ENCODE measurements at places on chromosomes 6 and 20. TPM values are rescaled to one million over a fixed set of nuclear protein-coding genes. Genes with fewer than 3 reads are reported as not detected.
A peak's percentile ranks its signal among the peaks of the same experiment; 100 is the strongest.

C6orf132 gene
- total RNA-seq = 0.02 TPM

ETV7 gene
- 15.3 TPM for total RNA-seq

- H3K4me3 ChIP-seq = peak overlapping the region; percentile 89
- peaks cover 48% of the 10 kb centered on the region for H3K36me3 ChIP-seq
- peaks cover 90% of the 10 kb centered on the region for H3K4me1 ChIP-seq
- no peaks in the 10 kb centered on the region for H3K27me3 ChIP-seq
- peak; percentile 50 for DNase-seq
- peak overlapping the region; percentile 92 for H3K27ac ChIP-seq
These were observed 109.3 kb downstream of the IPCEF1 start for GRCh38 chr6:154247119-154247861.

- DNase-seq = no peak
- H3K27me3 ChIP-seq = no peaks in the 10 kb centered on the region
- H3K4me1 ChIP-seq = peaks cover 7% of the 10 kb centered on the region
- H3K4me3 ChIP-seq = no peak overlapping the region
These were observed 78.8 kb upstream of the MAP7 start for GRCh38 chr6:136628996-136629395.

DNA sequence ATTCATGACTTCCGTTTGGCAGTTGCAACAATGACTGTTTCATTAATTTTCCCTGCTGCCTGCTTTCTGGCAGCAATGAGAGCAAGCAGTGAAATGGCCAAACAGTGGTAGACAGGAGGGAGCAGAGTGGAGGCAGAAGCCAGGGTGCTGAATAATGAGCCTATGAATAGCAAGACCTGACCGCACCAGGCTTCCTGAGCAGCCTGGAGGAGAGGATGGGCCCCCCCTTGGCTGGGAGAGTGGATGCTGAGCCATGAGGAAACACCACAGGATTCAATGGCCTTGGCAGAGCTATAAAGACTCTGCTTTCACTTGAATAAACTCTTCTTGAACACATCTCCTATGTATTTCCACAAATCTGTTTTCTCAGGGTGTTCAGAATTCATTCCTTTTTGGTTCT is 68.1 kb upstream of the SNRPB2 start:
- no peaks in the 10 kb centered on the region for H3K27me3 ChIP-seq
- H3K4me1 ChIP-seq = no peaks in the 10 kb centered on the region
- H3K27ac ChIP-seq = no peak overlapping the region
- H3K36me3 ChIP-seq = no peaks in the 10 kb centered on the region
- no peak for DNase-seq

- no peaks in the 10 kb centered on the region for H3K36me3 ChIP-seq
- no peak overlapping the region for H3K4me3 ChIP-seq
- no peak overlapping the region for H3K27ac ChIP-seq
These were observed 60.8 kb downstream of the NPEPL1 start for GRCh38 chr20:58753267-58753921.

- H3K4me1 ChIP-seq = peaks cover 3% of the 10 kb centered on the region
- DNase-seq = no peak
- H3K4me3 ChIP-seq = no peak overlapping the region
- no peak overlapping the region for H3K27ac ChIP-seq
- no peaks in the 10 kb centered on the region for H3K36me3 ChIP-seq
These were observed 104.1 kb downstream of the BCKDHB start for GRCh38 chr6:80210618-80211017.

DNA sequence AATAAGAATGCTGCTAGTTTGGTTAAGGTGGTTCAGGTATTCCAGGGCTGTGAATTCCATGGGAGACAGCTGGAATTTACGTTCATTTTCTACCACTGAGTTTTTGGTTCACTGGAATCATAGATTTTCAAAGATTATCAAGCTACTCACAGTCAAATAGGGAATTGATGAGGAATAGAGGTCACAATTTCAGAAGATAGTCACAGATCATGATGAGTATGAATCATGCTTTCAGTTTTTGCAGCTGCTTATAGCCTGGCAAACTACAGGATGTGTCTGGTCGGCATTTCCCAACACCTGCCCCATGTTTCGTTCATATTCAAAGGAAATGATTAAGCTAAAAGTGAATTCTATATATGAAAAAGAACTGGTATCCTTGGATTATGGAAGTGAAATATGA is 58.7 kb downstream of the BCKDHB start:
- H3K4me3 ChIP-seq = peak overlapping the region; percentile 31
- H3K4me1 ChIP-seq = peaks cover 2% of the 10 kb centered on the region
- no peaks in the 10 kb centered on the region for H3K27me3 ChIP-seq
